ENCODE measurements at places on chromosomes 5 and 9. TPM values are rescaled to one million over a fixed set of nuclear protein-coding genes. Genes with fewer than 3 reads are reported as not detected.

The PCDHAC1 gene
- 0.49 TPM for total RNA-seq

The ABCA1 gene
- 30.7 TPM for total RNA-seq

The PCSK1 gene
- total RNA-seq = 1.7 TPM

The SLCO6A1 gene
- total RNA-seq = not detected

The GALNT12 gene
- 5.4 TPM for total RNA-seq

DNA sequence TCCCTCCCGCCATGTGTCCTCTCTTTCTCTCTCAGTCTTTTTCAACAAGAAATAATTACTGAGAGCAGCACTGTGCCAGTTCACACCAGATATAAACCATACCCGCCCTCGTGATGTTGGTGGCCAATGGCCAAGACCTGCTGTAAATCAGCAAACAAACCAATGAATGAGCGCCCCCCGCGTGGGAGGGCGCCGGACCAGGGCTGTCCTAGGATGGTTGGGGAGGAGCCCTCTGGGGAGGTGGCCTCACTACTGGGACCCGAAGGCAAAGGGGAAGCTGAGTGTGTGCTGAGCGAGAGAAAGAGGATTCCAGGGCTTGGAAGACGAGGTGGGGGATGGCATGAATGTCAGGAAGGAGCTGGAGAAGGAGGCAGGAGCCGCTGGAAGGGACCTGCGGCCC lies 51.2 kb upstream of the BARHL1 start:
- no peaks in the 10 kb centered on the region for H3K4me1 ChIP-seq
- no peaks in the 10 kb centered on the region for H3K36me3 ChIP-seq
- no peak for DNase-seq
- no peak overlapping the region for H3K4me3 ChIP-seq
- H3K27ac ChIP-seq = no peak overlapping the region

GRCh38 chr9:69122082-69122548 lies 52.0 kb upstream of the TJP2 start:
- no peak for DNase-seq
- H3K27ac ChIP-seq = peak overlapping the region; percentile 80
- no peaks in the 10 kb centered on the region for H3K36me3 ChIP-seq
- H3K4me1 ChIP-seq = peaks cover 17% of the 10 kb centered on the region

- H3K27me3 ChIP-seq = no peaks in the 10 kb centered on the region
- DNase-seq = no peak
- no peak overlapping the region for H3K4me3 ChIP-seq
Observed at GRCh38 chr9:93020771-93021670, 37.5 kb upstream of the SUSD3 start.

DNA sequence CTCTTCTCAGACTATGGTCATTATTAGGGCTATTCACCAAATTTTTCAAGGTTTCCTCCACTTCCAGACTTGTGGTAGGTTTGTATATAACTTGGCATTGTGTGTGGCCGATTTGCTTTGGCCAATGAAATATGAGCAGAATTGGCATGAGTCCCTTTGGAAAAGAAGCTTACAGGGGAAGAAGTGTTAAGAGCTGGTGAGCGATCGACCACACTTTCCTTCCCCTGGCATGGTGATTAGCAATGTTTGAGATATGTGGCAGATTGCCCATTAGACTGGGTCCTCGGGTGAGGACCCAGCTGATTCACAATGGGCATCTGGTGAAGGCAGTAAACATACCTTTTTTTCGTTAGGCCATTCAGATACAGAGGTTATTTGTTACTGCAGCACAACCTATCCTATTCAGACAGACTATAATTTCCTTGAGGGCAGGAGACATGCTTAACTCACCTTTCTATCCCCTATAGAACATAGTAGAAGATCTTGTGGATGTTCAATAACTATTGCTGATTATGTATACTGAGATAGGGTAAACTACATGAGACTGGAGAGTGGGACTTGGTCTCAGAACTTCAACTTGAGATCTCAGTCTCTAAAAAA lies 62.8 kb upstream of the KLF9 start:
- no peaks in the 10 kb centered on the region for H3K27me3 ChIP-seq
- H3K27ac ChIP-seq = peak overlapping the region; percentile 95
- DNase-seq = no peak
- no peak overlapping the region for H3K4me3 ChIP-seq
- H3K4me1 ChIP-seq = peaks cover 98% of the 10 kb centered on the region

GRCh38 chr9:81371824-81372223 lies 317.5 kb downstream of the TLE1 start:
- H3K36me3 ChIP-seq = no peaks in the 10 kb centered on the region
- H3K27ac ChIP-seq = peak overlapping the region; percentile 4
- no peak for DNase-seq
- no peak overlapping the region for H3K4me3 ChIP-seq
- H3K27me3 ChIP-seq = no peaks in the 10 kb centered on the region

DNA sequence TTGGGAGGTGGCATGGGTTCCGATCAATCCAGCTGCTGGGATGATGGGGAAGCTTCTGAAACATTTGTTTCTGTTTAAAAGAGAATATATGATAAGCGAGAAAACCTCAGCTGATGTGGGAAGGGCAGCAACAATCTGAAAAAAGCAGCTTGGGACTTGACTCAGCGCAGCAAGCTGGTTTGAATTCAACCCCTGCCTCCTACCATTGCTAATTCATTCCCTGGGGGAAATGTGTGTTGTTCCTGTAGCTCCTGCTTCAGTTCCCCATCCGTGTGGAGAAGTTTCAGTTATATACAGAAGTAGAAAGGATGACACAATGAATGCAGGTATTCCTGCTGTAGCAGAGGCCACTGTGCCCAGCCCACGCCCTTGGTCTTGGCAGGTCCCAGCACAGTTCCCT lies 145.1 kb downstream of the NXNL2 start:
- H3K4me1 ChIP-seq = no peaks in the 10 kb centered on the region
- no peak overlapping the region for H3K27ac ChIP-seq
- DNase-seq = no peak
- H3K27me3 ChIP-seq = no peaks in the 10 kb centered on the region
- no peaks in the 10 kb centered on the region for H3K36me3 ChIP-seq

DNA sequence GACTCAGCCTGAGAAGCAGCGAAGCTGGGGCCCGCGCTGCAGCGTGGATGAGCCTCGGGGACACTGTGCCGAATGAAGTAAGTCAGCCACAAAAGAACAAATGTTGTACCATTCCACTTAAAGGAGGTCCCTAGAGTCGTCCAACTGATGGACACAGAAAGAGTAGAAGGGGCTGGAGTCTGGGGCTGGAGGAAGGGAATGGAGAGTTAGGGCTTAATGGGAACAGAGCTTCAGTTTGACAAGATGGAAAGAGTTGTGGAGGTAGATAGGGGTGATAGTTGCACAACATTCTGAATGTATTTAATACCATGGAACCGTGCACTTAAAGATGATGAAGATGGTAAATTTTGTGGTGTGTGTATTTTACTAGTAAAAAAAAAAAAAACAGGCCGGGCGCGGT lies 119.9 kb downstream of the EHMT1 start:
- no peak for DNase-seq
- H3K36me3 ChIP-seq = peaks cover 11% of the 10 kb centered on the region
- no peaks in the 10 kb centered on the region for H3K27me3 ChIP-seq
- H3K27ac ChIP-seq = no peak overlapping the region

GRCh38 chr9:87069690-87070089 lies 122.4 kb upstream of the GAS1 start:
- H3K4me3 ChIP-seq = no peak overlapping the region
- no peak overlapping the region for H3K27ac ChIP-seq
- no peaks in the 10 kb centered on the region for H3K4me1 ChIP-seq
- H3K27me3 ChIP-seq = no peaks in the 10 kb centered on the region
- DNase-seq = no peak
- no peaks in the 10 kb centered on the region for H3K36me3 ChIP-seq
